ENCODE measurements at places on chromosomes 5 and 9. TPM values are rescaled to one million over a fixed set of nuclear protein-coding genes. Genes with fewer than 3 reads are reported as not detected.

The PITX1 gene
- total RNA-seq, result 3.2 TPM

The PCDHGB2 gene
- 3.0 TPM for total RNA-seq

The SLC27A6 gene
- 1.6 TPM for total RNA-seq

The IL3 gene
- total RNA-seq, result not detected

The TMEM171 gene
- 0.24 TPM for total RNA-seq

The STOML2 gene
- total RNA-seq, result 195 TPM

The DDX4 gene
- not detected for total RNA-seq

Data from epithelial cell of alveolus of lung (primary cell).